AML-193 (cell line): ENCODE measurements at places on chromosomes 16 and 17.

- DNase-seq = peak; percentile 71
Observed at GRCh38 chr17:64028874-64029464, 8.5 kb upstream of the ICAM2 start.

GRCh38 chr17:80825471-80826345, 165.9 kb upstream of the CHMP6 start:
- DNase-seq = no peak

GRCh38 chr17:51372345-51373004, 112.1 kb downstream of the UTP18 start:
- DNase-seq = peak; percentile 99

GRCh38 chr16:1613211-1613622, 1.1 kb downstream of the CRAMP1 start:
- DNase-seq = no peak

- no peak for DNase-seq
Observed at GRCh38 chr16:73064212-73064993, 16.5 kb upstream of the ZFHX3 start.

GRCh38 chr17:3012926-3013581, 50.4 kb downstream of the OR1D5 start:
- no peak for DNase-seq
